ENCODE measurements at places on chromosomes 16 and 17.

DNA sequence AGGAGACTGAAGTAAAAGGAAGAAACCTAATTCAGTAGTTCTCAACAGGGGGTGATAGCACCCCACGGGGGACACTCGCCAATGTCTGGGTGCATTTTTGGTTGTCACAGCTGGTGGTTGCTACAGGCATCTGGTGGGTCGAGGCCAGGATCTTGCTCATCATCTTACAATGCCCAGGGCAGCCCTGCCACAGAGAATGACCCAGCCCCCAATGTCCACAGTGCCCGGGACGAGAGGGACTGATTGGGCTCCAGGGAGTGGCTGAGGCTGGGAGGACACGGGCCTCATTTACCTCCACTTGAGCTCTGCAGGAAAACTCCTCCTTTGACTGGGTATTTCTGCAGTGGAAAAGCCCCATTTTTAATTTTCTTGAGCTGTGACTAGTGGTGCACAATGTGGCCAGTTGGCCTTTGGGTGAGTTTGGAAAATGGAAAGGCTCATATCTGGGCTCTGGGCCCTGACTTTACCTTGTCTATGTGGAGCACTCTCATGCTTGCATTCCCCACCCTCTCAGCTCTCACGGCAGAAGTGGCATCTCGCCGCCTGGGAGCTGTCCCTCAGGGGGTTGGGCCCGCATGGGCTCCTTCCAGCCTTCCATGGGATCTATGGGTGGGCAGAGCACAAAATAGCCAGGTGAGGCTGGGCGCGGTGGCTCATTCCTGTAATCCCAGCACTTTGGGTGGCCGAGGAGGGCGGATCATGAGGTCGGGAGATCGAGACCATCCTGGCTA, 37.7 kb upstream of the IRF8 start:
- DNase-seq: no peak

- DNase-seq: no peak
These were observed 7.5 kb upstream of the CSNK2A2 start for GRCh38 chr16:58205276-58206036.

DNA sequence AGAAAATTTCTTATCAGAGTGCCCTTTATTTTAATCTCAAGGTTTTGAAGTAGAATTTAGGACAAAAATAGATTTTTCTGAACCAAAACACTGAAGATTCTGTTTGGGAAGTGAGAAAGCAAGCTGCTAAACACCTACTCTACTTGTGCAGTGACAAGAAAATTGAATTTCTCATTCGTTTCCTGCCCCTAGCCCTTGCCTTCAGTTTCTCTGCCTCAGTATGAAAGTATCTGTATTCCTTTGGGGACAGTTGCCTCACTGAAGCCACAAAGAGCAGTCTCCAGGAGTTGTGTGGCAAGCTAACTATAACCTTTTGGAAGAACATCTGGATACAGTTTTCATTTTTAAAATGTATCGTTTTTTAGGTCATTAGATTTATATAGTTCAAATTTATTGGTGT, 19.7 kb downstream of the MOSMO start:
- DNase-seq: no peak

DNA sequence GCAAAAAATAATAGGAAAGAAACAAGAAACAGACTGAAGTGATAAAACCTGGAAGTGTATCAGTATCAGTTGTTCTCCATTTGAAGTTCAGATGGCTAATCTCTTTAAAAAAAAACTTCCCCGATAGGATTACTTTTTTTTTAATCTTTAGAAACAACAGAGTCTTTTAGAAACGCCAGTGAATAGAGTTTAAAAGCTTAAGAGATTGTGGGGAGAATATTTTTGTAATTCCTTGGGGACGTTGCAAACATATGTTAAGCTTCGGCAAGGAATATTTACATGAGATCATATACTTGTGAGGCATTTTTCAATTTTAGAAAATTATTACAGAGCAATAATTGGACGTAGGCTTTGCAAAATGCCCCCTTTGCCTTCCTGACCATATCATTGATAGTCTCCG, 13.2 kb downstream of the MAF start:
- DNase-seq: no peak

GRCh38 chr16:31474173-31474714, 2.3 kb downstream of the TGFB1I1 start:
- peak; percentile 83 for DNase-seq

DNA sequence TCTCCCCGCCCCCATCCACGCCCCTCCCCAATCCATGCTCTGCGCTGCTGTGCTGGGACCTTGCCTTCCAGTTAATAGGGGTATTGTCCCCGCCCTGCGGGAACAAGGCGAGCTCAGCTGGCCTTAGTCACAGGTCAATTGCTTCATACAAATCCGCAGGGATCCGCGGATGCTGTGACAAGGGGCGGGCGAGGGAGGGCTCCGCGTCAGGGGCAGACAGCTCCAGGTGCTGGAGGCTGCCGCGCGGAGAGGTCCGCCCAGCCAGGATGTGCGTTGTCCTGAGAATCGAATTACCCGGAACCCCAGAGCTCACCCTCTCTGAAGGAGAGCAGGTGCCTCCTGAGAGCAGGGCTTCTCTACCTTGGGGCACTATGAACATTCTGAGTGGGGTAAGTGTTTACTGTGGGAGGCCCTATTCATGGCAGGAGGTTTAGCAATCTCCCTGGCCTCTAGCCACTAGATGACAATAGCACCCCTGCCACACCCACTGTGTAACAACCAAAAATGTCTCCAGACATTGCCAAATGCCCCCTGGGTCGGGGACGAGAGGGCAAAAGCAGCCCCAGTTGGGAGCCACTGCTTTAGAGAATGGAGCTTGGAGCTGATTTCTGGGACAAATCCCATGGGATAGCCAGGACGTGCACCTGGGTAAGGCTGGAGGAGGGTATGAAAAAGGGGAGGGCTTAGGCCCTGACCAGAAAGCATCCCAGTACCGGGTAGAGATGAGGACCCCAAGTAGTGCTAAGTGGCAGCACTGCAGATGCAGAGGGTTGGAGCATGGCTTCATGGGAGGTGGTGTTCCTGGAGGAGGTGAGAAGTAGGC, 138.2 kb downstream of the CYLD start:
- no peak for DNase-seq

DNA sequence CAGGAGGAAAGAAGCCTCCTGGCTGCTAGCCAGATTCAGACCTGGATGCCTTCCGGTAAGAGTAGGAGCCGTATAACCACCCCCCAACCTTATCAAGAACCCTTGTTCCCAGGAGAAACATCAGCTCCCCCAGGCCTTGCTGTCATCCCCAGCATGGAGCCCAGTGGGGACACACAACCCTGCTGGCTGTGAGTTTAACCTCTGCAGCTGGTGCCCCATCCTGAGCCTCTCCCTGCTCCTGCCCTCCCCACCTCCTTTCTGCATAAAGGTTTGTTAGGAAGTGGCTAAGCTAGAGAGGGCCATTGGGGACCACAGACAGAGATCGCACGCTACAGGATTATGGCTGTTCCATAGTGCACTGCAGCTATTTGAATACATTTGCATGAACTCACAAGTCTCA, 55.5 kb upstream of the RPL38 start:
- DNase-seq: no peak

DNA sequence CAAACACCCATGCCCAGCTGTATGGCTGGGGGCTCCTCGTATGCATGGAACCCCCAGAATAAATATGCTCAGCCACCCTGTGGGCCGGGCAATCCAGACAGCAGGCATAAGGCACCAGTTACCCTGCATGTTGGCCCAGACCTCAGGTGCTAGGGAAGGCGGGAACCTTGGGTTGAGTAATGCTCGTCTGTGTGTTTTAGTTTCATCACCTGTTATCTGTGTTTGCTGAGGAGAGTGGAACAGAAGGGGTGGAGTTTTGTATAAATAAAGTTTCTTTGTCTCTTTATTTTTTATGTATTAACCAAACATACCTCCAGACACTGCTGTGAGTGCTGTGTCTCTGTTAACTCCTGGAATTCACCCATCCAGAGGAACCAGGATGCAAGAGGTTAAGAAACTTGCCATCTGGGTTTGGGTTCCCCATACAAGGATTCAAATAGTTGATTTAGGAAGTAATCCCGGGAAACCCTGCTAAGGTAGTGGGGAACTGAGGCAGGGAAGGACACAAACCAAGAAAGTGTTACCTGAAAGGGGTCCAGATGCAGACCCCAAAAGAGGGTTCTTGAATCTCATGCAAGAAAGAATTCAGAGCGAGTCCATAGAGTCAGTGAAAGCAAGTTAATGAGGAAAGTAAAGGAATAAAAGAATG, 37.4 kb upstream of the IL21R start:
- DNase-seq: no peak

DNA sequence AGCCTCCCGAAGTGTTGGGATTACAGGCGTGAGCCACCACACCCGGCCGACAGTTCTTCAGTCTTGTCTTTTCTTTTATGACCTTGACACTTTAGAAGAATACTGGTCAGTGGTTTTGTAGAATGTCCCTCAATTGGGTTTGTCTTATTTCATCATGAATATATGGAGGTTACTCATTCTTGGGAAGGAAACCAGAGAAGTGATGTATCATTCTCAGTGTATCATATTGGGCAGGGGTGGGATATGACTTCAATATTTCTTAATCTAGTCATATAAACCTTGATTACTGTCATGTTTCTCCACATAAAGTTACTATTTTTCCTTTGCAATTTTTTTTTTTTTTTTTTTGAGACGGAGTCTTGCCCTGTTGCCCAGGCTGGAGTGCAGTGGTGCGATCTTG, 36.9 kb downstream of the SNTB2 start:
- peak; percentile 45 for DNase-seq

- peak; percentile 41 for DNase-seq
These were observed 5.3 kb downstream of the DOC2A start for GRCh38 chr16:30005341-30006094.

GRCh38 chr17:81302861-81303333, 7.8 kb upstream of the SLC38A10 start:
- no peak for DNase-seq

DNA sequence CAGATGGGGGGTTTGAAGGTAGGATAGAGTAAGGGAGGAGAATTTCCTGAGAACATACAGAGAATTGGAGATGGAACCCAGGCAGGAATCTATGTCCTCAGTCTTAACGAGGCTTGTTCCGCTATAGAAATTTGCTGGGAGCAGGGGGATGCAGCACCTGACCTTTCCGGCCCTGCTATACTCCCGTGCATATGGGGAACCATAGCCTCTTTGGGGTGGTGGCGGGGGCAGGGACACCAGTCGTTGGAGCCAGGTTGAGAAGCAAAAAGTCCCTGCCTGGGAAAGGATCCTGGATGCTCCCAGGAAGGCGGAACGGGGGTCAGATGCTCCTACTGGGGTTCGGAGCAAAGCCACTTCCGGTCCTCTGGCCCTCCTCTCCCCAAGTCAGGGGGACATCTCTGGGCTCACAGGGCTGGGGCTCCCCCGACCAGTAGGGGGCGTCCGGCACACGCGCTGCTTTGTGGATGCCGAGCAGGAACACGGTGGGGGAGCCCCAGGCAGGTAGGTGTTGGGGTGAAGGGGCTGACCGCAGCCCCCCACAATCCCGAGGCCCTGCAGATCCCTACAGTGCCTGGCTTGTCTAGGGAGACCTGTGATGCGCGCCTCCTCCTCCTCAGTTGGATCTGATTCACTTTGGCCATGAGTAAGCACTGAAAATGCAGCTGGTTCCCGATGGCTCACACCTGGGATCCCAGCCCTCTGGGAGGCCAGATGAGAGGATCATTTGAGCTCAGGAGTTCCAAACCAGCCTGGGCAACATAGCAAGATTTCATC, 15.5 kb upstream of the TFAP4 start:
- DNase-seq: peak; percentile 53

- DNase-seq: peak; percentile 42
These were observed 538 bp upstream of the FCSK start for GRCh38 chr16:70453892-70454221.

GRCh38 chr17:37506678-37507077, 17.0 kb downstream of the DUSP14 start:
- no peak for DNase-seq

DNA sequence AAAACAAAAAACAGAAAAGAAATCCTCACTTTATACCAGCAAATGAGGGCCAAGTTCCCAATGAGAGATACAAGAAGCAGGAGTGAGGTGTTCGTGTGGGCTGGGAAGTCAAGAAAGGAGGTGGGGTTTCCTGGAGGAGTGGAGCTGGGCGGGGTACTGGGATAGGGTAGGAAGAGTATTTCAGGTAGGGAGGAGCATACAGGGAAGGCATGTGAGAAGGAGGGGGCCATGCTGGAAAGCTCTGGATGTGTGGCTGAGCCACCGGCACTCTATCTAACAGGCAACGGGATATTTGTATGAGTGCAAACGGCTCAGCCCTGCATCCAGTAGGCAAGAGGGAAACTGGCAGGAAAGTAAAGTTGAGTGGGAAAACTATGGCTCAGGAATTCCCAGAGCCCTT, 4.2 kb downstream of the OR3A2 start:
- no peak for DNase-seq

DNA sequence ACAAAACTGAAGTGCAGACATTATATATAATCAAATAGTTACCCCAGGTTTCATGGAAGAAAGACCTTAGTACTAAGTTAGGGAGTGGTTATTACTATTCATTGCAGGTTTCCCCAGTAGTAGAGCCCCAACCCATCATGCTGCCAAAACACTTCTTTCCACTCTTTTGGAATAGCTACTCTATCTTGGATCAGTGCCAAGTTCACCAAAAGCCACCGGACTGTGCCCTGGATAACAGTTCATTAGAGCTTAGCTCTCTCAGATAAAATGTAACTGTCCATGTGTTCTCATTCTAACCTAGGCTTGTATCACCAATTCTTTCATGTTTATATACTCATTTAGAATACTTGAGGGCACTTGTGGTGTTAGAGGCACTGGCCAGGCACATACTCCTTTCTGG, 540.1 kb upstream of the C16orf82 start:
- DNase-seq: no peak

DNA sequence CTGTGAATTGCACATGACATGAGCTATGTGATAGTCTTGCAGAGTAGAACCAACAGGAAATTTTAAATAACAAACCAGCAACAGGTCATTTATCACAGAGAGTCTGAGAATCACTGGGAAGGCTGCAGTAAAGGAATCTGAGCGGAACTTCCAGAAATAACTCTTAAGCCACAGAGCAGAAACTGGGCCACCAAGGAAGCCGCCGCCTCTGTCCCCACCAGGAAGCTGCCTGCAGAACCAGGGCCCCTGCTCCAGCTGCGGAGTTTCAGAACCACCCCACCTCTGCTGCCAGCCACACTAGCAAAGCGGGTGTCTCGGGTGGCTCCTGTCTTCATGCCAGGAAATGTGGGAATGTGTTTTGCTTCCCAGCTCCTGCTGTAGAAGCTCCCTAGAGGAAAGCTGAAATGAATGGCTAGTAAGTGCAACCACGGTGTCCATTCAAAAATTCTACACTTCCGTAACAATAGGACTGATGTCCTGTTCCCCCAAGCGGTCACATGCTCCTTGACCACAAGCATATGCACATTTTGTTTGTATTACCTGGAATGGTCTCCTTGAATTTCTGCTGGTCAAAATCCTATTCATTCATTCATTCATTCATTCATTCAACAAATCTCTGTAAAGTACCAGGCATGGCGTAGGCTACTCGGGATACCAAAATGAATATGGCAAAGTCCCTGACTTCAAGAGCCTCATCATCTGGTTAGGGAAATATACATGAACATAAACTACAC, 7.7 kb upstream of the ITPRIPL2 start:
- peak; percentile 47 for DNase-seq

DNA sequence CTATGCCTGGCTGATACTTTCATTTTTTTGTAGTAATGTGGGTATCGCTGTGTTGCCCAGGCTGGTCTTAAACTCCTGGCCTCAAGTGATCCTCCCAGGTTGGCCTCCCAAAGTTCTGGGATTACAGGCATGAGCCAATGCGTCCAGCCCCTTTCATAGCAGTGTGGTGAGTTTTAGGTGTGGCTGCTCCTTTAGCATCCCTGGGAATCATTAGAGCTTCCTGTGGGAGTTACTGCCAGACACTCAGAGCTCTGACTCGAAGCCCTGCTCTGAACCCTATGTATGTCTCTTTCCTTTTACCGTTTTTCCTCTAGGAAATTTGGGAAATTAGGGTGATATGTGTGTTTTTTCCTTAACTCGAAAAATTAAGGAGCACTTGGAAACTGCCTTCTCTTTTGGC, 44.5 kb downstream of the NDE1 start:
- no peak for DNase-seq
